ENCODE measurements at places on chromosomes 3 and 15.
A peak's percentile ranks its signal among the peaks of the same experiment; 100 is the strongest.

GRCh38 chr3:147191795-147192385 is 214.5 kb downstream of the ZIC4 start:
- no peak for DNase-seq

DNA sequence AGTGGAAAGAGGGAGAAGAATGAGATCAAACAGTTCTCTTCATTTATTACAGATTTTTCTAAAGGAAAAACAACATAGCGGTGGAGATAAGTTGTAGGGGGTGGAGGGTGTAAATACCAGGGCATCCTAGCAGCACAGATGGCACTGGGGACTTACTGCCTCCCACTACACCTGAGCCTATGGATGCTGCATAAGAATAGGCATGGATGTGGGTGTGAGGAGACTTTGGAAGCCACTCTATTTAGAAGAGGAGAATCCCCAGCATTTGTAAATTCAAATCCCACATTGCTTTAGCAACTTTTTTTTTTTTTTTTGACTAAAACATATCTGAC is 27.4 kb upstream of the IL1RAP start:
- DNase-seq, result no peak

GRCh38 chr15:79736435-79737000 is 160.3 kb downstream of the MTHFS start:
- no peak for DNase-seq

DNA sequence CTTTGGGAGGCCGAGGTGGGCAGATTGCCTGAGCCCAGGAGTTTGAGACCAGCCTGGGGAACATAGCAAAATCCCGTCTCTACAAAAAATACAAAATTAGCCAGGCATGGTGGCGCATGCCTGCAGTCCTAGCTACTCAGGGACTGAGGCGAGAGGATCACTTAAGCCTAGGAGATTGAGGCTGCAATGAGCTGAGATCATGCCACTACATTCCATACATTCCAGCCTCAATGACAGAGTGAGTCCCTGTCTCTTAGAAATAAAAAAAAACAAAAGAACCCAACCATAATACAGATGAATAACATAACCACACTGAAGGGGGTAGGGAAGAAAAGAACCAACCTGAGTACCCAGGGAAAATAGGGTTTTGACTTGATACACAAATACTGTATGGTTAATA is 19.7 kb upstream of the CGNL1 start:
- no peak for DNase-seq

DNA sequence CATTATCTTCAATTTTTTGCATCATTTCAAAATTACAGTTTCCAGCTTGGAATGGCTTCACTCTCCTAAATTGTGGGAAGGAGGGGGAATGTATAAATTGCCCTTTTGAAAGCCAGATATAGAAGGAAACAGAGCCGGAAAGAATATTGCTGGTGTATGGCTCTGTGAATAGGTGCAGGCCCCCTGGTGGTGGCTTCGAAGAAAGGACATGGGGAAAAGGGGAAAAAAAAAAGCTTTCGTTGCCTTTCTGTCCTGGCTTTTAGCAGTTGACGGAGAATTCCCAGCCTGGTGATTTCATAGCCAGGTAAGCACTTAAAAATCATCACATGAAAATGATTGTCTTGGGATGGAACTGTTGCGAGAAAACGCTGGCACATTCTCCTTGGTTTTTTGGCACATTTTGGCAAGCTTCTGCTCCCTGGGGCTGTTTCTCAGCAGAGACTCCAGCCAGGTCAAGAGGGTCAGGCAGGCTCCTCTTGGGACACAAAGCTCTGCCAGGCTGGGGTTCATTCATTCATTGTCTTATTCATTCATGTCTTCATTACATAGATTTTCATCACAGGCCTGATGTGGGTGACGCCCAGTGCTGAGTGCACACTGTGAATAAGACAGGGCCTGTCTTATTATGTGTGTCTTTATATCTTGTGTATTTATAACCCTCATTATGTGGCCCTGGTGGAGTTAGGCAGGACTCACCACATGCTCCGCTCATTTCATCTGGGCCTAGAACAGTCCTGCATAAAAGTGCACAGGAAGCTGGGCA is 300.0 kb upstream of the TPM1 start:
- no peak for DNase-seq

DNA sequence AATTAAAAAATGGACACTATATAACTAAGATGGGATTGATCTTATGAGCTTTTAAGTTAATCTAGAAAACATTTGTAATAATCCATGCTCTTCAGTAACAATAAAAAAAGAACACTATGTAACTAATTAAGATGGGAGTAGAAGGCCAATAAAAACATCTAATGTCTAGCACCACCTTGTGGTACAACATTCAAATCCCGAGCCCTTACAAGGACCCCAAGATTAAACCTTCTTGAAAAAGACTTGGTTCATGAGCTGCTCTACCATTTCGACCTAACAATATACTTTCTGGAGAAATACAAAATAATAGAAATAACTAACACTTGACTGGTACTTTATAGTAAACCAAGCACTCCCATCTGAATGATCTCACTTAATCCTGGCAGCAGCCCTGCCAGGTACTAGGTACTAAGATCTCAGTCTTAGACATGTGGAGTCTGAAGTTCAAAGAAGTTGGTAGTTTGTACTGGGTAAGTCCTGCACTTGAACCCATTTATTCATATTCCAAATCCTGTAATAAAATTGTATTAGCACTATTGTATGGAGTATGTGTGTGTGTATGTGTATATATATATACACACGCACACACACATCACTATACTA is 21.8 kb downstream of the METTL6 start:
- DNase-seq, result no peak

GRCh38 chr15:75056036-75056435 is 32.6 kb downstream of the PPCDC start:
- no peak for DNase-seq

DNA sequence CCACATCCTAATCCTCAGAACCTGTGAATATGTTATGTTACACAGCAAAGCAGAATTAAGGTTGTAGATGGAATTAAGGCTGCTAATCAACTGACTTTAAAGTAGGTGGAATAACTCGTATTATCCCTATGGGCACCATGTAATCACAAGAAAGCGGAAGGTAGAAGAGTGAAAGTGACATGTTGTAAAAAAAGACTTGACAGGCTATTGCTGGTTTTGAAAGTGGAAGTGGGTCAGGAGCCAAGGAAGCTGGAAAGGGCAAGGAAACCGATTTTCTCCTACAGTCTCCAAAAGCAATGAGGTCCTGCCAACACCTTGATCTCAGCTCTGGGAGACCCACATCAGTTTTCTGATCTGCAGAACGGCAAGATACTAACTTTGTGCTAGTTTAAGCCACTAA is 6.6 kb downstream of the TP63 start:
- DNase-seq, result no peak

GRCh38 chr3:57872606-57873005 is 116.5 kb downstream of the SLMAP start:
- no peak for DNase-seq

- no peak for DNase-seq
Measured at GRCh38 chr3:115099134-115099985, 47.7 kb downstream of the ZBTB20 start.

DNA sequence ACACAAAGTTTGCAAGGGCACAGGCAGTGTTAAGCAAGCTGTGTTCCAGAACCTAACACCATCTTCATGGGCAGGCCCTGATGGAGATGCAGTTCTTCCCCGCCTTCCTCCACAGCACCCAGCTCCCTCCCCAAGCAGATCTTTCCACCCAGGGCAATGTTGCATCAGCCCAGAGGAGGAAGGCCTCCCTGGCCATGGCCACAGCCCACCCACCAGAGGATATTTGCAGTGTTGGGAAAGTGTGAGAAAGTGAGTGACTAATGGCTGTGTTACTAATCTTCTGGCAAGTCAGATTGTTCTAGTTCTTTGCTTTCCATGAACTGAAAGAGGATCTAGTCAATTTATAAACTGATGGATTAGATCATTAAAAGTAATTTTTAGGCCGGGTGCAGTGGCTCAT is 42.0 kb upstream of the ATP10A start:
- DNase-seq, result peak; percentile 85

DNA sequence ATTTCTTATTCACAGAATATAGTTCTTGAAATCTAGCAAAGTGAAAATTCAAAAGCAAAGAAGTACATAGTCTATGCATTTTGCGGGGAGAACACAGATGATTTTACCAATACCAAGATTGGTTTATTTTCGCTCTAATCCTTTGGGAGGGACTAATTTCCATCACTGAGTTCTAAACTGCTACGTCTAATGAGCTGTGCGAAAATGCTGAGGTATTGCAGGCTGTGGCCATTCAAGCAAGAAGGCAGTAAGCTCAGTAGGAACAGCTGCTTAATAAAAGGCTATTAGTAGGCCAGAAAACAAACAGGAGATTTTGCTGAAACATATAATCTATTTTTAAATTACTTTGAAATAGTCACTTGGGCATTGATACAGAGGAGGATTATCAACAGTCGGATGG is 379.0 kb downstream of the CNTN4 start:
- DNase-seq, result no peak

DNA sequence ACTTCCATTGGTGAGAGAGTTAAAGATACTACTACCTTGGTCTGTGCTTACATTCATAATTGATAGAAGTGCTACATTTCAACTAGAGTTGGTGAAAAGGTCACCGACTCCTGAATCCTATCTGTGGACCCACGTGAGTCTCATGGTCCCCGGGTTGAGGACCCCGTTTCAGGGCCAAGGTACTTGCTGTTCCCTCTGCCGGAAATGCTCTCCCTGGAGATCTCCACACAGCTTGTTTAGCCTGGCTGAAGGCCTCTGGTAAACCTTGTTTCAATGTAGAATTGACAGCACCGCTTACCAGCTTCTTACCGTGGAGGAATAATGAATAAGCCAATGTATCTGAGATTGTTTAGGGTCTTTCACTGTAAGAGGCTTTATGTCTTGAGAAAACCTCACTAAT is 226.0 kb upstream of the GOLGA6L4 start:
- no peak for DNase-seq

All from RWPE2 (cell line).